GM12878 (cell line): ENCODE measurements at places on chromosomes 3 and 15. TPM values are rescaled to one million over a fixed set of nuclear protein-coding genes. Genes with fewer than 3 reads are reported as not detected.

The FANCD2 gene
- total RNA-seq: 41.1 and 45.1 TPM in 2 replicates

DNA sequence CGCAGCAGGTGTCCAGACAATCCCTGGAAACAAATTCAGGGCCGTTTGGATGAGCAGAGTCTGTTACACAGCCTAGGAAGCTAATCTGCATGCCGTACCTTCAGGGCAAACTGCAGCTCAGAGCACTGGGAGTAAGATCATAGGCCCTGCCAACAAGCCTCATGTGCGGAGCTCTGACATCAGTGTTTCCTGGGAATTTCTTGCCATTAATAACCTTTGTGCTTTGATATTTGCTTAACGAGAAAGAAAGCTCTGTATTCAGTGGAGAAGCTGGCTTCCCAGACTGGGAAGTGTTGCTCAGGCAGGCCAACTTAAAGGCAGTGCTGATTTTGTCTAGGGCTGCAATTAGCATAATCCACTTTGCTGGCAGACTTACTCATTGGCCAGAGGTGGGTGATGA lies 116.1 kb upstream of the KLHL25 start:
- H3K4me1 ChIP-seq: no peaks in the 10 kb centered on the region
- H3K27me3 ChIP-seq: no peaks in the 10 kb centered on the region
- DNase-seq: no peak
- no peaks in the 10 kb centered on the region for H3K36me3 ChIP-seq
- no peak overlapping the region for H3K4me3 ChIP-seq

- H3K4me3 ChIP-seq: no peak overlapping the region
- H3K27me3 ChIP-seq: no peaks in the 10 kb centered on the region
- H3K27ac ChIP-seq: no peak overlapping the region
- H3K4me1 ChIP-seq: no peaks in the 10 kb centered on the region
- no peak for DNase-seq
Observed at GRCh38 chr3:61699622-61700021, 138.3 kb downstream of the PTPRG start.

- no peak overlapping the region for H3K4me3 ChIP-seq
- H3K36me3 ChIP-seq: no peaks in the 10 kb centered on the region
- H3K27ac ChIP-seq: no peak overlapping the region
- DNase-seq: no peak
- no peaks in the 10 kb centered on the region for H3K4me1 ChIP-seq
- H3K27me3 ChIP-seq: no peaks in the 10 kb centered on the region
Observed at GRCh38 chr3:160210799-160211221, 14.4 kb upstream of the C3orf80 start.

DNA sequence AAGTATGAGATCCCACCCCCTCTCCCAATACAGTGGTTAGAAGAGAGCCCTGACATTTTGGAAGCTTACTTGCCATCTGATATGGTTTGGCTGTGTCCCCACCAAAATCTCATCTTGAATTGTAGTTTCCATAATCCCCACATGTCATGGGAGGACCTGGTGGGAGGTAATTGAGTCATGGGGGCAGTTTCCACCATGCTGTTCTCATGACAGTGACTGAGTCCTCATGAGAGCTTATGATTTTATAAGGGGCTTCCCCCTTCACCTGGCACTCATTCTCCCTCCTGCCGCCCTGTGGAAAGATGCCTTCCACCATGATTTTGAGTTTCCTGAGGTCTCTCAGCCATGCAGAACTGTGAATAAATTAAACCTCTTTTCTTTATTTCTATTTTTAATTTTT lies 28.8 kb upstream of the HES1 start:
- no peaks in the 10 kb centered on the region for H3K36me3 ChIP-seq
- H3K4me1 ChIP-seq: peaks cover 25% of the 10 kb centered on the region
- DNase-seq: no peak

GRCh38 chr3:106773795-106774194 lies 603.4 kb upstream of the CCDC54 start:
- H3K4me3 ChIP-seq: no peak overlapping the region
- no peaks in the 10 kb centered on the region for H3K36me3 ChIP-seq
- no peak overlapping the region for H3K27ac ChIP-seq
- no peak for DNase-seq
- no peaks in the 10 kb centered on the region for H3K4me1 ChIP-seq
